ENCODE measurements at places on chromosomes 12 and 14.

DNA sequence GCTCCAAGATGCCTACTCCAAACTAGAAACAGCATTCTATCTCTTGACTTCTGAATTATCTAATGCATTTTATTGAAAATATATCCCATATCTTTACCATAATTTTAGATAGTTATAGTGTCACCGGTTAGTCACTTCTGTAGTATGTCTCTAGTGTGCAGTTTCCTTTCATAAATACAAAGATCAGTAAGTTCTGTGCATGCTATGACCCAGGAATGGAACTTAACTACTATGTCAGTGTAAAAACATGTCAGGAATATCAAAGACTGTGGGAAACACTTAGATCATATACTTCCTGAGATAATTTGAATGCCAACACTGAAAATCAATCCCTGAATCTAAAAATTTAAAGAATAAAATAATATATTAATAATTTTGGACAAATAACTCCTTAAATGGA, 237.6 kb downstream of the ATXN7L3B start:
- no peak for DNase-seq

GRCh38 chr14:69481815-69482568, 2.5 kb upstream of the PLEKHD1 start:
- DNase-seq = no peak

- DNase-seq = no peak
These were observed 22.3 kb downstream of the PTPRO start for GRCh38 chr12:15344561-15344960.

DNA sequence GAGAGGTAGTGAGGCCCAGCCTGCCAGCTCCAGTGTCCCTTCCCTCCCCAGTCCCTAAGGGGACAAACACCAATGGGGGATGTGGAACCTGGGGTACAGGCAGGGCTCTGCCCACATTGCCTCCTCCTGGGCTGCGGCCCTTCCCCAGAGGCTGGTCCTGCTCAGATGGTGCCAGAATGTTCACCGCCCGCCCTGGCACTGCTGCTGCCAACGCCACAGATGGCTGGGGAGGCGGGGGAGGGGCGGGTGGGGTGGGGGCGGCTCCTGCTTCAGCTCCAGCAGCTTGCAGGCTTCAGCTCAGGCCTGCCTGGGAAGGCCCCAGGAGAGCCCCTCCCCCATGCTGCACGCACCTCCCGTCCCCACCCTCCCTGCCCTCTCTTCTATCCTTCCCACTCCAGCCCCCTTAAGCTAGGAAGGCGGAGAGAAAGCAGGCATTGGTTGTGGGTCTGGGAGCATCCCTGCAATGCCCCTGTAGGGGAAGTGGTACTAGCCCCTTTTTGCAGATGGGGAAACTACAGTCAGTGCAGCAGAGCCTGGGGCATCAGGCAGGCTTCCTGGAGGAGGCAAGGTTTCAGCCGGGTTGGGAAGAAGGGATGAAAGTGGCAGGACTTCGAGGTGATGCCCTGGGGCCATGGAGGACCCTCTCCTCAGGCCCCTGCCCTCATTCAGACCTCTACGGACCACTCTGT, 2.0 kb upstream of the BEGAIN start:
- no peak for DNase-seq

GRCh38 chr12:70637303-70638085, at the start of gene PTPRB:
Gene PTPRB (minus strand): TSS chr12:70637429. CDS start chr12:70637395, 34 bp downstream.
- DNase-seq = no peak
